ENCODE measurements at places on chromosomes 4 and X.

- no peak for DNase-seq
Observed at GRCh38 chr4:84479663-84480062, 19.4 kb downstream of the NKX6-1 start.

- DNase-seq, result no peak
Observed at GRCh38 chrX:153297376-153297775, 24.2 kb downstream of the PNMA6F start.

GRCh38 chr4:154312246-154312645, 179.4 kb downstream of the DCHS2 start:
- no peak for DNase-seq

DNA sequence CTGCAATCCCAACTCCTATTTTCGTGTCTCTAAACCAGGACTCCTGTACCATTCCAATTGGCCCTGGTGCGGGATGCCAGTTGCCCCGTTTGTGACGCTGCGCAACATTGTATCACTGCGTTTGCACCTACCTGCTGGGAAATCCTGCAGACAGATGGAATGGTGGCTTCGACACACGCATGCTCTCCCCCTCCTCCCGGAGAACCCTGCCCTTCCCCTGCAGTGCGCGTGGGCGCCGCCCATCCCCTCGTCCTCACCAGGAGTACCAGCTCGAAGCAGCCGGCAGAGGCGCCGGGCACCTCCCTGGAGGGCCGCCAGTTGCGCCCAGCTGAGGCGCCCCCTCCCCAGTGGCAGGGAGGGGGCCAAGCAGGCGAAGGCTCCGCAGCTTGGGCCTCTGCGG, 1.4 kb downstream of the DGKK start:
- DNase-seq, result no peak

Data from activated naive CD4-positive, alpha-beta T cell treated with Interleukin-2 at 50 U/mL for 16 hours (primary cell).